ENCODE measurements at places on chromosomes 13 and 19.
A peak's percentile ranks its signal among the peaks of the same experiment; 100 is the strongest.

DNA sequence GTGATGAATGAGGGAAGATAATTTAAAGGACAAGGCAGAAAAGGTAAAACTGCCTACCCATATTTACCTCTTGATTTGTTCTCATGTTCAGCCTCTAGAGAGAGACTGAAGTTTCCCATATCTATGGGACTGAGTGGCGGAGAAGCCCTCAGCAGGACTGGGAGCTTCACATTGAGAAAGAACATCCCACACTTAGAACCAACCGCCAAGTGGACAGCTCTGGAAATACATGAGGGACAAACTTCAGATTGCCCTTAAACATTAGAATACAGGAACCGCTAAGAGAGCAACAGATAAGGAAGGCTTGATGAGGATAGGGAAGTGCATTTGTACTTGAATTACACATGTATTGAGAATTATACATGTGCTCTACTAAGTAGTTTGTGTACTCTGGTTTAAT, 316.0 kb upstream of the MIR17HG start:
- DNase-seq, result no peak

DNA sequence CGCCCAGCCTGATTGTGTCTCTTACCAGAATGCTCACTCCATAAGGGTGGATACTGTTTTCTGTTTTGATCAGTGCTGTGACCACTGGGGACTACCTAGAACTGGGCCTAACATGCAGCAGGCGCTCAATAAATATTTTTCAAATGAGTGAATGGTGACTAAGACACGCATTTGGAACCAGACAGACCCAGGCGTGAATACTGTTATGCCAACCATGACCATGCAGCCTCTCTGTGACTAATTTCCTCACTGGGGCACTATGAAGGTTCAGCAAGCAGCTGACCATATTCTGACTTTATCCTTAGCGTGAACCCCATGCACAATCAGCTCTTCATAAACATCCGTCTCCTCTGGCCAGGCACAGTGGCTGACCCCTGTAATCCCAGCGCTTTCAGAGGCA, 13.0 kb upstream of the SPC24 start:
- no peak for DNase-seq

GRCh38 chr19:35528218-35529038, at the start of gene SBSN:
Gene SBSN, minus strand, starts transcription at chr19:35528311. Its CDS starts 30 bp downstream, at chr19:35528281.
- DNase-seq, result no peak

- DNase-seq, result no peak
These were observed 13.9 kb downstream of the BCAM start for GRCh38 chr19:44822670-44823372.

DNA sequence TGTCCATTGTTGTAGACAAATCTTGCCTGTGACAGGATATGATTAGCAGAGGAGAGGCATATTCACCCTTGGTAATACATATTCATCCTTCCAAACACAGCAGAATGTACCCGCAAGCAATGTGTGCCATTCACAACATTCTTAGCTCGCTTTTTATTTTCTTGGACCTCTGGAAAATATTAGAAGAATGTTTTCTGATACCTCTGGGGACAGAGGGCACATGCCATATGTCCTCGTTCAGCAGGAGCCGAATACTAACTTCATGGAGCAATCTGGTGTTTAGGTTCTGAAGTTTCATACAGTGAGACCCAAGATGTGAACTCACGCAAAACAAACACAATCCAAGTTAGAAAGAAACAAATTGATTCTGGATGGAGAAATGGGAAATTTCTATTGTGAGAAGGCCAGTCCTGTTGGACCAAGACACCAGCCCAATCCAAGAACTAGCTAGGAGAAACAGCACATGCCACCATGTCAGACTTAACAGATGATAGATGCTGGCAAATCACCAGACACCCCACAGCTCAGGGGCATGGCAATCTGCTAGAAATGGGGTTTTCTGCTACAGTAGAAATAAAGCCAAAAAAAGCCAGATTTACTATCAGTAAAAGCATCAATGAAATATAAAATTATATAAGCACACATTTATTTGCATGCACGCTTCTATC, 297.4 kb downstream of the DCLK1 start:
- peak; percentile 80 for DNase-seq

DNA sequence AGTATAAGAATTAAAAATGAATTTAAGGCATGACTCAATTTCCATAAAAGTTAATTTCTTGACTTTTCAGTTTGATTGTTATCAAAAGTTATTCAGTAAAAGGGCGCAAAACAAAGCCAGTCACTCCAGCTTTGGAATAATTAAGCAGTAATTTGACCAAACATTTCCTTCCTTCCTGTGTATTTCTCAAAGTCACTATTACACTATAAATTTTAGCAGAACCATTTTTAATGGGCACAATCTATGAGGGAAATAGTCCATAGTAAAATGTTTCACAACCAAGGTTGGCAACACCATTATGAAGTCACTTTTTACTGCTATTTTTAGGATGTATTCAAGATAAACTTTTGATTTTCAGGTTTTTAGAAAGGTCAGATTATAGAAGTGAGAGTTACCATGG, 91.0 kb downstream of the DACH1 start:
- no peak for DNase-seq

DNA sequence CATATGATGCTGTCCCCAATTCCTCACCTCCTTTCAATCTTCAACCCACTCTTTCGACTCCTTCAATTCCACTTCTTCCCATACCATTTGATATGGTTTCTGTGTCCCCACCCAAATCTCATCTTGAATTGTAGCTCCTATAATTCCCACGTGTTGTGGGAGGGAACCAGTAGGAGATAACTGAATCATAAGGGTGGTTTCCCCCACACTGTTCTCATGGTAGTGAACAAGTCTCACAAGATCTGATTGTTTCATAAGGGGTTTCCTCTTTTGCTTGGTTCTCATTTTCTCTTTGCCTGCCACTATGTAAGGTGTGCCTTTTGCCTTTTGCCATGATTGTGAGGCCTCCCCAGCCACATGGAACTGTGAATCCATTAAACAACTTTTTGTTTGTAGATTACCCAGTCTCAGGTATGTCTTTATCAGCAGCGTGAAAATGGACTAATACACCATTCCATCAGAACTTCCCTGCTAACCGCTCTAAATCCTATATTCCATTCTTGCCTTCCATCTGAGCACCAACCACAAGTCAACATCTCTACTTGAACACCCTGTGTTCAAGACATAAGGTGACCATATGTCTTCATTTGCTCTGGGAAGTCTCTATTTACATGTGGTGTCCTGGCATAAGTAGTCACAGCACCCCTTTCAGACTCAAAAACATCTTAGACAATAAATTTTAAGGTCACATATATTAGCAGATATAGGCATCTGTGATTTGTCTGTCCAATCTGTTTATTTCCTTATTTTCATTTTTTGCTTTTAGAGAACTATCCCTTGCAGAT, 122.9 kb downstream of the TSHZ3 start:
- DNase-seq, result no peak

- DNase-seq, result no peak
These were observed 598.0 kb downstream of the EFNB2 start for GRCh38 chr13:105937451-105937850.

DNA sequence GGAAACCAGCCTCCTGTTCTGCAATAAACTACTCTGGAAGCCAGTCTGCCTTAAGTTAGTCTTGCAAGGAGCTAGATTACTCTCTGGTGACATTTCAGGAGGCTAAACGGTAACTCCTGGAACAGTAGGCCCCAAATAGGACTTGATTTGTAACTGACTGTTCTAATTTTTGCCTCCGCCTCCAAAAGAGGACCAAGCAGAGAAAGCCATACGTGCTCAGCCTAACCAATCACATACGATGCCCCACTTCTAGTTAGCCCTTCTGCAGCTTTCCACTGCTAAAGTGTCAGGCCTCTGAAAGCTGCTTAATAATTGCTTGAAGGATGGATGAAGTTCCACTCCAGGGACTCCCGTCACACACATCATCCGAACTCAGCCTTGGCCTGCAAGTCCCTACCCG, 744 bp downstream of the ZNF805 start:
- no peak for DNase-seq

- DNase-seq, result no peak
These were observed 63.6 kb downstream of the RGCC start for GRCh38 chr13:41520660-41521630.

GRCh38 chr19:15010501-15011300, 31.0 kb upstream of the SLC1A6 start:
- DNase-seq, result no peak

DNA sequence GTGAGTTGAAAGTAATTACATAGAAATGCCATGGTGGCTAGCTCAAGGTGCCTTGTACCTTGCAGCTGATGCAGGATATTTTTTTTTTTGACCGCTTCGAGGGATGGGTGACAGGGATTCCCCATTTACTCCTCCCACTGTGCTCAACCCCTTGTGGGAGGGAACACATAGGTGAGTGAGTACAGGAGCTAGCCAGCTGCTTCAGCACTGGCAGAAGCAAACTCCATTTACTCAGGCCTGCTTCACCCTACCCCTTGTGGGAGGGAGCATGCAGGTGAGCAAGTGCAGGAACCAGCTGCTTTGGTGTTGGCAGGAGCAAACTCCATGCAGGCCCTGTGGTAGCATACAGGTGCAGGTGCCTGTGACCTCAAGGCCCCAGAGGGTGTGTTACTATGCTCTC, 330.1 kb downstream of the TDRD3 start:
- no peak for DNase-seq

- DNase-seq, result no peak
These were observed 12.3 kb downstream of the GATAD2A start for GRCh38 chr19:19417628-19418245.

- DNase-seq, result no peak
These were observed 9.0 kb downstream of the COL4A1 start for GRCh38 chr13:110297766-110298504.

DNA sequence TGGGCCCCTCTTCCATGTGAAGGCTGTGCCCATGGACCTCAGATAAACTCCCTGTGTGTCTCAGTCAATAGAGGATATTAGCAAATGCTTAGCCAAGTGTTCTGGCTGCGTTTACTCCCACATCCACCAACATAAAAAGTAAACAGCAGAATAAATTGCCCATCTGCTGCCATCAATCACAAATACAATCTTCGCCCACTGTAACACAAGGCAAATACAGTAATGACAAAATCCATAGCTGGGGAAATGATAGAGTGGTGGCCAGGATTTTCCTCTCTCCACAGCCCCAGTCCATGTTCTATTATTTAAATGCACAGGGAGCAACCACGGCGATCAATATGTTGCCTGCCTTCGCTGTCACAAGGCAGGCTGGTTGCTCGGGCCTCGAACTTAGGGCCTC, 376.5 kb downstream of the UQCRFS1 start:
- no peak for DNase-seq

- DNase-seq, result no peak
These were observed 28.3 kb upstream of the FBXO17 start for GRCh38 chr19:39003796-39004195.

DNA sequence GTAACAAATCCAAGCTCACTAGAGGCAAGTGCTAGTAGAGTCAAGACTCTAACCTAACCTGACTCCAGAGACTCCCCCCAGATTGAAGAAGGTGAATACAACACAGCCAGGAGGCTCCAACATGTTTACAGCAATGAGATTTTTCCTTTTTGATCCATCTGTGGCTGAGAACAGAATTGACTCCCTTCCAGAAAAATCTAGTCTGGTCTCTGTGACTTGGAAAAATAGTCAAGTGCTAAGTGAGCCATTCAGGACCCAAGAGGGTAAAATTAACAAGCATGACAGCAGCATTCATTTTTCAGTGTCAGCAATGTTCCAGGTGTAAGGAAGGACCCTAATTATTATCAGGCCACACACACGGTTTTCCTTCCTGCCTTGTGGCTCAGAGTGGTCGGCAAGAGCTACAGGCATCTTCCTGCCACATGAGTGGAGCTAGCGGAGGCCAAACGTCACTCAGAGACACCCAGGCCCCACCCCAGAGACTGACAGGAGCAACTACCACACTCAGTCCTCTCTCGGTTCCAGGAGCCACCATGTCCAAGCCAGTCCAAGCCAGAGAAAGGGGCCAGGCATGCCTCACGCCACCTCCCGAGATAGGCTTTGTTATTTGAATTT, 395.1 kb downstream of the FOXO1 start:
- DNase-seq, result peak; percentile 66

GRCh38 chr19:30799865-30800755, 427.9 kb downstream of the ZNF536 start:
- DNase-seq, result no peak

DNA sequence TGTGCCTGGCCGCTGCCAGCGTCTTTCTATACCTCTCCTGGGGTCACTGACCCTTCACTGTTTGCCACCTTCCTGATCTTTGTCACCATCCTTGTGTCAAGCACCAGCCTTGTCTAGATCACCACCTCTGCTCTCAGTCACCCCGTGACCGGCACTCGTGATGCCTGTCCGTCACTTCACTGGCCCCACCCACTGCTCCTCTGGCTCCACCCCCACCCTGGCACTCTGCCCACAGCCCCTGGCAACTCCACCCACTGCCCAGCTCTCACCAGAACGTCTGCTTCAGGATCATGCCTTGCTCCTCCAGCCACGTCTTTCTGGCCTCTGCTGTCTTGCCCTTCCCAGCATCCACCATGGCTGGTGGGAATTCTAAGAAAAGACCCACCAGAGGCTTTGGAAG, 24.8 kb upstream of the PLA2G4C start:
- DNase-seq, result no peak

DNA sequence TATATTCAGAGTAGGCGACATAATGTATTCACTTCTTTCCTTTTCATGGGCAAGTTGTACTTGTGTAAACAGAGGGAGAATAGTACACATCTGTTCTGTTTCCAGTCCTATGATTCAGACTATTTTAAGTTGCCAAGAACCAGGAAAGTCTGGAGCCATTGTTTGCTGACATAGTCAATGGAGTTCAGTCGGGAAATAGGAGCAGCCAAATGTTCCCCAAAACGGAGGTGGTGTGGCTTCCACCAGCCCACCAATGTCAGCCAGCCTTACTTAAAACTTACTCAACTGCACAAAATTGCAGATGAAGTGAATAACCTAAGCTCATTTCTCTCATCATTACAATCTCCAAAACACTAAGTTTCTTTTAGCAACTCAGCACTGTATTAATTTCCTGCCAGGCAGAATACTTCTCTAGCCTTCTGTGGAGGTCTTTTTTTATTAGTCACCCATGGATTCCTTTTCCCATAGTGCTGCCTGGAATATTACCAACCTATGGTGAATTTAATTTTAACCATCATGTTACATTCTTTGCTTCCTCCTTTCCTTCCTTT, 22.3 kb upstream of the CSNK1A1L start:
- DNase-seq, result peak; percentile 93

Measured in NCI-H446 treated with DMSO at 0.1 percent for 48 hours (cell line).